ENCODE measurements at places on chromosomes 1 and 21.

GRCh38 chr1:33072707-33073106 is 8.2 kb upstream of the AZIN2 start:
- DNase-seq = no peak

- no peak for DNase-seq
These were observed 50.0 kb upstream of the NPL start for GRCh38 chr1:182739545-182739944.

DNA sequence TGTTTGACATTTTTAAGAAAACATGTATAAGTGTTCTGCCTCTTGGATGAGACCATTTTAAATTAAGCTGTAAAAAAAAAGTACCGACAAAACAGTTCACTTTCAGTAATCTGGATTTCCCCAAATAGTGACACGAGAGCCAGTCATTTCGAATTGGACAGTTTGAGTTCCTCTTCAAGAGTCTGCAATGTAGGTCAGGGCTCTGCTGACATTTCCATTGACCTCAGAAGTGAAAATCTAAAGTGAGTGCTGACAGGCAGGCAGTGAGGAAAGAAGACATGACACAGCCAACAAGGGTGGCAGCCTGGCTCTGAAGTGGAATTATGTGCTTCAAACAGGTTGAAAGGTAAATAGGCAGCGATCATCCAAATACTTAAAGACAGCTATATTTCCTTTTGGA is at the start of gene IL23R:
TSS of gene IL23R (plus strand) at position 259 of the 400 bp plus-strand sequence. CDS start 1,667 bp downstream, outside the sequence.
- no peak for DNase-seq

DNA sequence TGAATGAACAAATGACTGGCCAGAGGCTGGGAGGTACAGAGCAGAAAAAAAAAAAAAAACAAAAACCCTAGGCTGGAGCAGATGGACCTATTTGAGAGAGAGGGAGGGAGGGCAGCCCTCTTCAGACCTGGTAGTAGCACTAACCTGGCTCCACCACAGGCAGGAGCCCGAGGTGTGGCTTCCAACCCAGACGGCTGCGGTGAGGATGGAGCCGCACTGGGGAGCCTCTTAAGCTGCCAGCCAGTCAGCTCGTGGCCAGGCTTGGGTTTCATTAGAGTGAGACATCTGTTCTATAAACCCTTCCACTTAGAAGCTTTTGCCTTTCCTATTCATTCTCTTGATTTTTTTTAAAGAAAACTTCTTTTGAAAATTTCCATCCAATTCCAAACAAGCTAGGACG is 16.8 kb downstream of the LGR6 start:
- no peak for DNase-seq
